ENCODE measurements at places on chromosomes 5 and 9.

DNA sequence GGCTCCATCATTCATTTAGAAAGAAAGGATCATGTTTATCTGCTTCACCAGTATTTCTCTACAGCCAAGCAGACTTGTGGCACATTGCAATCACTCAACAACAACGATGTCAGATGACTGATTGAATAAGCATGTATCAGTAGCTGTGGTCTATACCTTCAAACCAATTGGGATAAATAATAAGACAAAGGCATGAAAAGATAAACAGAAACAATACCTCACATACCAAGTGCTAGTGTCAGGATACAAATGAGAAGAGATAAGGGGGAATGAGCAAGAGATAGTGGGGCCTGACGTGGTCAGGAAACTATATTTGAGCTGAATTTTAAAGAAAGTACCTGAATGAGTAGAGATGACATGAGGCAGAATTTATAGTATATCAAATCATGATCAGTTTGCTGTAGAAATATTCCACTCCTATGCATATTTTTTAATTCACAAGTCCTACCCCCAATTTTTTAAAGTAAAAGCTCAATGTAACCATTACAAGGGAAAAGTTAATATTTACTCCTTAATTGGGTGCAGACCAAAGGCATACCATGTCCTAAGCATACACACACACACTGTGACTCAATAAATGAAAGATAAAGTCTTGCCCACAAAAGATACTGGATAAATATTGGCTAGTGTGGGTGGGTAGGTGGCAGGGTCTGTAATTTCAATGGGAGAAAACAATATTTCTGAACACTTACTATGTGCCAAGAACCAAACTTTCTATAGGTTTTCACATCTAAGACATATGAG, 284.5 kb downstream of the SPOCK1 start:
- DNase-seq = no peak

DNA sequence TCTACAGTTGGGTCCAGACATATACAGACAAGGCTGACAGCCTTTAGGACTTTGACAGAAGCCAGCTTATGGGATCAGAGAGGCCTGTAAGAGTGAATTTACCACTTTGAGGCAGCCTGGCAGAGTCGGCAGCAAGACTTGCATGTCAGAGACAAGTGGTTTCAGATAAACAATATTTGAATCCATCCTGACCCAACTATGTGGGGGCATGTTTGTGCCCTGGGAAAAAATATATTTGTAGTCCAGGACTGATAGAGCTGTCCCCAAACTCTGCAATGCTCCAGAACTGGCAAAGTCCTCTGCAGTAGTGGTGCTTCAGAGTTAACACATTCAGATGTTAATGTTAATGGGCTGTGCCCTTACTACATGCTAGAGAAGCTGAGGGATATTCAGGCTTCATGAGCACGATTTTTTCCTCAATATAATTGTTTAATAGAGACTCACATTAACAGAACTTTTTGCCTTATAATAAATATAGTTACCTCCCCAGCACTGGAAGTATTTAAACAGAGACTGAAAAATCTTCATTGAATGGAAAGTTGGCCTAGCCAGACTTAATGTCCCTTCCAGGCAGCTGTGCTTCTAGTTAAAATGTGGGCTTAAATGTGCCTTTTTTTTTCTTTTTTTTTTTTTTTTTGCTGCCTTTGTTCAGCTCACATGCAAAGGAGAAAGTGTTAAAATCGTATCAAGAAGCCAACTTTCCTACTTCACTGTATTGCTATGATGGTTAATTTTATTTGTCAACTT, 42.9 kb downstream of the FEM1C start:
- DNase-seq = no peak

GRCh38 chr9:137055385-137056364, 1.8 kb upstream of the ENTPD2 start:
- DNase-seq = no peak

- DNase-seq = no peak
These were observed 9.8 kb downstream of the SUB1 start for GRCh38 chr5:32595118-32595517.

- DNase-seq = no peak
These were observed 45.8 kb downstream of the MEIKIN start for GRCh38 chr5:131899686-131900085.

- no peak for DNase-seq
These were observed 5.4 kb downstream of the CTSL start for GRCh38 chr9:87731321-87731720.

GRCh38 chr5:174316326-174316725, 270.8 kb downstream of the NSG2 start:
- no peak for DNase-seq

GRCh38 chr5:170478306-170478705, 25.5 kb upstream of the KCNIP1 start:
- no peak for DNase-seq

DNA sequence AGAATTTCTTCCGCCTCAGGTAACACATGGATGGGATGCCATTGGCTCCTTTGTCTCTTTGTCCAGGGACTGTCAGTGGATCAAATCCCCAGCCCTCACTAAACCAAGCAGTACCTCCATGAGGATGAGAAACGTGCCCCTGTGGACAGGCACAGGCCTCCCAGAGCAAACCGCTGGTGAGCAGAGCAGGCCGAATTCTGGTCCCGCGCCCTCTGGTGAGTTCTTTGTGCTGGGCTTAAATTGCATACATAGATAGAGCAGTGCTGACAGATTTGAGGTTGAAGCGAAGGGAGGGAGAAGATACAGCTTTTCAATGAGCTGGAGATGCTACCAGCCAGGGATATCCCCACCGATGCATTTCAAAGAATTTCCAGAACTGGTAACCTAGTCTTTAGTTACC, 143.8 kb downstream of the HSD17B3 start:
- DNase-seq = no peak

DNA sequence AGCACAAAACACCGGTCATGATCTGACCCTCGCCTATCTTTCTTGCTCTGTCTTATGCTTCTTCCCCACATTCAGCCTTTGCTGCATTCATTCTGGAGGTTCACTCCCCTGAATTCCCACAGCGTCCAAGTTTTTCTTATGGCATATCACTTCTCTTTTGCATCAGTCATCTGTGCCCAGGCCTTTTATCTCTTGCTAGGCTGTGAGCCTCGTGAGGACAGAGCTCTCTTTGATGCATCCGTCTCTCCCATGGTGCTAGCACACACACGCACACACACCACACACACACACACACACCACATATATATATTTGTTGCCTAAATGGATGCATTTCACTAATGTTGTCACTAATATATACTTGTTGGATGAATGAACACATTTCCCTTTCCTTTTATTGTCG, 45.8 kb upstream of the ATG10 start:
- DNase-seq = no peak

GRCh38 chr5:109230369-109230768, 179.4 kb downstream of the PJA2 start:
- no peak for DNase-seq

GRCh38 chr5:109351988-109352864, 57.5 kb downstream of the PJA2 start:
- no peak for DNase-seq

DNA sequence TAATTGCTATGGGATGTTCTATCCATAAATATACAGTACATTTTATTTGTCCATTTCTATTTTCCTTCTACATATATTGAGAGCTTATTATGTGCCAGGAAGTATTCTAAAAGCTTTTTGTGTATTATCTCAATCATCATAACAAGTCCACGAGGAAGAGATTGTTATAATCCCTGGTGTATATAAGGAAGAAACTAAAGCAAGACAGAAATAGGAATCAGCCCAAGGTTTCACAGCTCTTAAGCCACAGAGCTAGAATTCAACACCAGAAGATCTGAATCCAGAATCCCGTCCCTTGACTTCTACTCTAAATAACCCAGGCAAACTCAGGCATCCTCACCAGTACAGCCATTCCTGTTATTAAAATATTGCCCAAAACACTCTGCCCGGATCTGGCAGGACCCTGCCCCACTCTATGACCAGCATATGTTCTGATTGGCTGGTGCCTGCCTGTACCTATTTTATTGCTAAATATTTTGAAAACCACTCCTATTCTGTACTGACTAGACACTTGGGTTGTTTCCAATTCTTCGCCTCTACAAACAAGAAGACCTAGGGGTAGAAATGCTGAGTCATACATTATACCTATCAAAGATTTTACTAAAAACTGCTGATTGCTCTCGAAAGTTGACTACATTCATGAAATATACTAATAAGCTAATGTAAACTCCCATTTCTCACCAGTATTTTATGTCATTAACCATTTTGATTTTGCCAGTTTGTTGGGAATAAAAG, 297.4 kb downstream of the ENC1 start:
- DNase-seq = no peak

- no peak for DNase-seq
These were observed 262.3 kb downstream of the TAF11L14 start for GRCh38 chr5:17896605-17897004.

DNA sequence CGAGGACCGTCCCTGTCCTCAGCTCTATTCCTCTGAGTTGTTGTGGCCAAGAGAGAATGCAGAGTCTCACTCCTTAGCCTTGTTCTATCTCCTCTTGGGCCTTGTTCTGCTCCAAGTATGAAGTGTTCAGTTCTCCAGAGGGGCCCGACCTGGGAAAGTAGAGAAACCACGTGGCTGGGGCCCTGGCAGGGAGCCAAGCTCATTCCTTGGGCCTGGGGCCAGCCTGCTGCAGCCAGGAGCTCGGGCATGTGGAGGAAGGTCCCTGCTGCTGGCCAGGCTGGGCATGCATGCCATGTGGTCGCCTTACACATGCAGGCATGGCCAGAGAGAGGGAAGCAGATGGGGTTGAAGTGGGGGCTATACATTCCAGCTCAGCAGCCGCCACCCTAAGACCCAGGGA, 60.7 kb downstream of the COL27A1 start:
- no peak for DNase-seq

GRCh38 chr9:123327697-123328100, 28.3 kb upstream of the CRB2 start:
- no peak for DNase-seq

DNA sequence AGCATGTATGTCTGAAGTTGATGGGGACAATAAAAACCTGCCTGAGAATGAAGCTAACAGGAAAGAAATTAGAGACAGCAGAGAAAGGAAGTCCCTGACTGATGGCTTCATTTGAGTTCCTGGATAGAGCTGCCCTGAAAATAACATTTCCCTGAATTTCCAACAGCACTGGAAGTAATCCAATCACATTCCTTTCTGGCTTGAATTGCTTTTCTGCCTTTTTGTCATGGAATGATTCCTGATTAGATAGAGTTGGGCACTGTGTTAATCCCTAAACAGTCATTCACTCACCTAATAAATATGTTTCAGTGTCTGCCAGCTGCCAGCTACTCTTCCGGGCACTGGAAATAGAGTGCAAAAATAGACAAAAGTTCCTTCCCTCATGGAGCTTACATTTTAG, 30.0 kb upstream of the SH3RF2 start:
- no peak for DNase-seq

DNA sequence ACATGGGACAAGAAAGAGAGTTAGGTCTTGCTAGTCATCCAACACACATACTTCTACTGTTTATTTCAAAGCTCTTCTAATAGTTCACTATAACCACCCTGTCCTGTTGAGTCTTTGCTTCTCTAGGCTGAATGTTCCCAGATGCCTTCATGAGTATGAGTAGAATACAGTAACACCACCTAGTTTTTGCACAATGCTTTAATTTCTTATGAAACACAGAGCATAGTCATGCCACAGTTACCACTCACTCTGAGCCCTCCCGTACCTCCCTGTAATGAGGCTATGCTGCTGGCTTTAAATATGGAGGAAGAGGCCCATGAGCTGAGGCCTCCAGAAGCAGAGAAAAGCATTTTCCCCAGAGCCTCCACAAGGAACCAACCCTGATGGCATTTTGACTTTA, 75.0 kb upstream of the SLC1A3 start:
- DNase-seq = no peak

All from activated CD8-positive, alpha-beta memory T cell treated with anti-CD3 and anti-CD28 coated beads for 4 hours (primary cell).